Hair follicle dermal papilla cell (primary cell): ENCODE measurements at places on chromosomes 13 and 19. TPM values are rescaled to one million over a fixed set of nuclear protein-coding genes. Genes with fewer than 3 reads are reported as not detected.

GPR12 gene
- not detected in 2 replicates for total RNA-seq

CCNA1 gene
- not detected in 2 replicates for total RNA-seq

POSTN gene
- total RNA-seq = 26.4 and 116 TPM in 2 replicates

ZNF227 gene
- total RNA-seq = 14.9 and 15.7 TPM in 2 replicates

CYP4F3 gene
- not detected in 2 replicates for total RNA-seq

CLDN10 gene
- total RNA-seq = not detected in 2 replicates

ZNF564 gene
- total RNA-seq = 6.9 and 10.5 TPM in 2 replicates

HCST gene
- 0.81 TPM in 1 of 2 replicates, not detected in the other for total RNA-seq

TMPRSS9 gene
- total RNA-seq = under 0.01 TPM in 1 of 2 replicates, not detected in the other

ZNF426 gene
- 29.9 and 30.5 TPM in 2 replicates for total RNA-seq

WIZ gene
- 15.4 and 17.7 TPM in 2 replicates for total RNA-seq

PSG3 gene
- total RNA-seq = not detected in 2 replicates

NCR1 gene
- not detected in 2 replicates for total RNA-seq

ZNF135 gene
- total RNA-seq = 7.3 and 8.0 TPM in 2 replicates

LYPD5 gene
- 0.24 and 0.65 TPM in 2 replicates for total RNA-seq

COL5A3 gene
- total RNA-seq = 37.6 and 67.5 TPM in 2 replicates

LGI4 gene
- total RNA-seq = 1.2 and 1.3 TPM in 2 replicates

FUT2 gene
- total RNA-seq = under 0.01 TPM in 1 of 2 replicates, not detected in the other

SLC25A41 gene
- total RNA-seq = 0.12 and 0.16 TPM in 2 replicates

ACP5 gene
- 0.61 and 1.3 TPM in 2 replicates for total RNA-seq
